ENCODE measurements at places on chromosomes 4 and X.
A peak's percentile ranks its signal among the peaks of the same experiment; 100 is the strongest.

- DNase-seq: no peak
Observed at GRCh38 chr4:6747294-6748051, 31.5 kb downstream of the BLOC1S4 start.

GRCh38 chrX:78314561-78314960, 12.8 kb downstream of the CYSLTR1 start:
- DNase-seq: no peak

DNA sequence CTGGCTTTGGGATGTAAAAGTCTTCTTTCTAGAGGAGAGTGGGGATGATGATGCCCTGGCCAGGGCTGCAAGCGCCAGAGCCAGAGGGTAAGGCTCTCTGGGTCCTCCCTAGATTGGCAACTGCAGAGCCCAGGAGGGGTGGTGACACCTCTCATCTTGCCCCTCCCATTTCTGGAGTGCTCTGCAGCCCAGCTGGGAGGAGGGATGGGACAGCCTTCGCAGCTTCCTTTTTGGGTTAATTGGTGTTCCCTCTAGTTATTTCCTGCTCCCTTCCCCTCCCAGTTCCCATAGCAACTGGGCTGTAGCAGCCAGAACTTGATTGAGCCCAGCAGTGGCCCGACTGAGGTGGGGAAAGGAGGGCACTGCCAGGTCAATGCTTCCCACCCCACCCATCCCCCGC, 19.2 kb downstream of the NALF2 start:
- DNase-seq: no peak

DNA sequence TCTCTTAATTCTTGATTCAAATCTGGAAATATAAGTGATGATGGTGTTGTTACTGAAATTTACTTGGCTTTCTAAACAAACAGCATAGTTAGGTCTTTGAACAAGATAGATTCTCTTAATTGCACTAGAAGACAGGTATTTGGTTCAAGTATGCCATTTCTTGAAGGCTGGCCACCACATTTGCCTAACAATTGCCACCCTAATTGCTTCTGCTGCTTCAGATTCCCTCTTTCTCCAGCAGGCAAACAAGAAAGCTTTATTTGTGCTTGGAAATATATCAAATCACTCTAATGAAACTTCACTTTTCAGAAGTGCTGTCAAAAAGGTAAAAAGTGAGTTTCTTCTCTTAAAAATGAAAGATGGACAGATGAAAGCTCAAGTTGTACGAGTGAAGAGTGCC, 418.6 kb downstream of the INPP4B start:
- DNase-seq: no peak

DNA sequence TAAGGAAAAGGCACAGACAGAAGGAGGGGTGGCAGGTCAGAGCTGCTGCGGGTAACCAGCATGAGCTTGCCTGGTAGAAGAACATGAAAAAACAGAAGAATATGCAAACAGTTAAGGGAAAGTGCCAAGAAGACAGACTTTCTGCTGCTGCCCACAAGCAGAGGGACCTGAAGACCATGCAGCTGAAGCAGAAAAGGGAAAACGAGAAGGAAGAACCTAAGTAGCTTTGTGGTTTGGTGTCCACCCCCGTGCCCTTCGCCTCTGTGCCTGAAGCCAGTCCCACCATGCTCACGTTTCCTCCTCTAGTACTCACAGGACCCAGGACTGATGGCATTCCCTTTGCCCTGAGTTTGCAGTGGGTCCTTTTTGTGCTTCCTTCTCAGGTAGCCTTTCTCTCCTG, 62.8 kb downstream of the UBA6 start:
- DNase-seq: no peak

DNA sequence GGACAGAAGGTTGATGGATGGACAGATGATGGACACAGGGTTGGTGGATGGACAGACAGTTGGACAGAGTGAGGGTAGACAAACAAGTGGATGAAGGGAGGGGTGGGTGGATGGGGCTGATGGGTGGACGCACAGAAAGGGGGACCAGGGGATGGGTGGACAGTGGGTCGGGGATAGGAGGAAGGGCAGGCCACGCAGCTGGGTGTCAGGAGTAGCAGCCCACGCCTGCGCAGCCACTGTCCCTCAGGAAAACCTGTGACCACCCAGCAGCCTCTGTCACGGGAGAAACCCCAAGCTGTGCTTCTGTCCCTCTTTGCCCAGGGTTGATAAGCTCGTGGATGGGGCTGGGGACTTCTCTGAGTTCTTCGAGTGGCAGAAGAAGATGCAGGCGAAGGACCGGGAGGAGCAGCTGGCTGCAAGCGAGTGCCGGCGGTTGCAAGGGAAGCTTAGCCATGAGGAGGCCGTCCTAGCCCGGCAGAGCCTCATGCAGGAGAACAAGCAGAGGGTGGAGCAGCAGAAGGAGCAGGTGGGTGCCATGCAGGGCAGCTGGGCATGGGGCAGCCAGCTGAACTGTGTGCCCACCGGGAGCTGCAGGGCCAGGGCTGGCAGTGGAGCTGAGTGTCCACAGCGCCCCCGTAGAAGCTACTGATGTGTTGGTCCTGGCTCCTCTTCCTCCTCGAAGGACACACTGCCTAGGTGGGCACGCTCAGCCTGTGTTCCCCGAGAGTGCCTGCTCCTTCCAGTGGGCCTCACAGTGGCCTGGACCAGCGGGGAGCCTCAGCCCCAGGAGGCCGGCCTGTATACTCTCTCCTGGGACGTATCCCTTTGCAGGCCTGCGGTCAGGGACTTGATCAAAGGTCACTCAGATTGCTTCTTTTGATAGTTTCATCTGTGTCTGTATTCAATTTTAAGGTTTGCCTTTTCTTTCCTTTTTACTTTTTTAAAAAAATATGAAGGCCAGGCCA, 16.8 kb upstream of the RNF4 start:
- DNase-seq: no peak

DNA sequence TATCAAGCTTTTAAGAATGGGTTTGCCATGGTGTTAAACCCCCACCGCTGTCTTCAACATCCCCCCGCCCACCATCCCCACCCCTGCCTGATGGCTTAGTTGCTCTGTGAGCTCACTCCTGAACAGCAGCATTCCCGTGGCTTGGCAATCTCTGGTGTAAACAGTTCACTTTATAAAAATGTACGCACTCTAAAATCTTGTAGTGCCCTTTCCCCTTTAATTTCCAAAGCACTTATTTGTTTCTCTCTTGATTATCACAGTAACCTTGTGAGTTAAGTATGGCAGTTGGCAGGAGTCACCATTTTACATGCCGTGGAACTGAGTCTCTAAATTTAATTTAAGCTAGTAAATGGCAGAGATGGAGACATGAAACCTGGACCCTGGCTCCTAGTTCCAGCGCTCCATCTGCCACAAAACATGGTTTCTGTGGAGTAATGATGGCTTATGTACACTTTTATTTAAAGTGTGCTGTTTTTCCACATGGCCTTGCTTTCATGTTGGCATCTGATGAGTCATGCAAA, 123.1 kb downstream of the AFF1 start:
- no peak for DNase-seq

DNA sequence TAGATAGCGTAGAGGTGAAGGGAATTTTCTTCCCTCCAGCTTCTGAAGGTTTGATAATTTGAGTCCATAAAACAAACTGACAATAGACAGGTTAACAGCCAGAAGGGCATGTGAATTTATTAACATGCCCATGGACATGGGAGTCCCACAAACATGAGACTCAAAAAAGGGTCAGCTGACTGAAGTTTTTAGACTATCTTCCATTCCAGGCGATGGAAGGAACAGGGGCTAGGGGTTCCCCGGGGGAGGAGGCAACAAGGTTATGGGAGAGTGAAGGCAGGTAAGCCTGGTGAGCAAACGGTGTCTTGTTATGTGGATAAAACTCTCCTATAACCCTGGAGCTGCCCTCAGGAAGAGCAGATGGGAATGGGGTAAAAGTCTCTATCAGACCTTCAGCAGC, 81.5 kb upstream of the SORBS2 start:
- no peak for DNase-seq

GRCh38 chrX:104668550-104668949, 102.6 kb downstream of the IL1RAPL2 start:
- no peak for DNase-seq

- DNase-seq: peak; percentile 19
Observed at GRCh38 chr4:185134307-185134869, 8.7 kb upstream of the SLC25A4 start.

GRCh38 chr4:139776235-139776634, 110.6 kb downstream of the MGST2 start:
- DNase-seq: no peak

DNA sequence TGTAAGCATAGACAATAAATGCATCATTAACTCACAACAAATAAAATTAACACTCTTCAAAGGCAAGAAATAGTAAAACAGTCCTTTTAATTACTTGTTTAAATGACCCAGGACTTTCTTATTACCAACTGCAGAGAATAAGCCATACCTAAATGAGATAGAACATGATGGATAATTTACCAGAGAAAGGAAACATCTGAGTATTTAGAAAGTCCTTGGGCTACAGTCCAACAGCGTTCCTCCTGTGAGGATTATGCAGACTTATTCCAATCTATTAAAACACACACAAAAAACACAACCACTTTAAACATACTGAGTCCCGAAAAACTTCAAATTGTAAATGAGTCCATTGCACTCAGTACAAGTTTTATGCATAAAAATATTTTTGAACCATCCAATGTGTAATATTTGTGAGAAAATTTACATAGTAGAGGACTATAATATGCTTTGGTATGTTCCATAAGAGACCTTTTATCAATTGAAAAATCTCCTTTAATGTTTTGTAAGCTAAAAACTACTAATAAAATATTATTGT, 129.2 kb downstream of the NR3C2 start:
- DNase-seq: no peak

DNA sequence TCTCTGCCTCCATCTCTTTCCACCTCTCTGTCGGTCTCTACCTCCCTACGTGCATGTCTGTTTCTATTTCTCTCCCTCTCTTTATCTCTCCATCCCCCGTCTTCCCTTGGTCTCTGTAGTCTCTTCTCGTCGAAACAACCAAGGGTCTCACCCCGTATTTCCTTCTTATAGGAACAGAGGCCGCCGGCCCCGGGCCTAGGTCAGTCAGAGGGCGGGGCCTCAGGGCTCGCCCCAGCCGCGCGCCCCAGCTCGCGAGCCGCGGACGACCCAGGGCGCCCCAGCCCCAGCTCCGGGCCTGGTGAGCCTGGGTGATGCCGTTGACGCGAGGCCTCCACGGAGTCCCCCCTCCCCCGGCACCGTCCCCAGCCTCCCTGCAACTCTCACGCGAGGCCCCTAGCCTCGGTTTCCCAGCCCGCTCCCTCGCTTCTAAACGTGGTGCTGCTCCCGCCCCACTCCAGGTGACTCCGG, 6.6 kb downstream of the TIMM17B start:
- DNase-seq: no peak

DNA sequence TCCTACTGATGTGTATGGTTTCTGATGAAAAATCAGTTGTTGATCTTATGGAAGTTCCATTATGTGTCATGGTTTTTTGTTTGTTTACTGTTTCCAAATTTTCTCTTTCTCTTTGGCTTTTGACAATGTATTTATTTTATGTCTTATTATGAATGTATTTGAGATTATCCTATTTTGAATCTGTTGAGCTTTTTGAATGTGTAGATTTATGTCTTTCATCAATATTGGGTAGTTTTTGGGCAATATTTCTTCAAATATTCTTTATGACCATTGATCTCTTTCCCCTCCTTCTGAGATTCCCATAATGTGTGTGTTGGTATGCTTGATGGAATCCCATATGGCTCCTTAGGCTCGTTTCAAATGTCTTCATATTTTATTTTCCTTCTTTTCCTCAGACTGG, 80.5 kb upstream of the FAM47C start:
- DNase-seq: no peak

- no peak for DNase-seq
Observed at GRCh38 chr4:150518559-150518958, 63.4 kb upstream of the MAB21L2 start.

- DNase-seq: peak; percentile 32
Observed at GRCh38 chr4:24965627-24966026, 52.8 kb upstream of the CCDC149 start.

- no peak for DNase-seq
Observed at GRCh38 chrX:78643096-78643495, 16.0 kb downstream of the RTL3 start.

DNA sequence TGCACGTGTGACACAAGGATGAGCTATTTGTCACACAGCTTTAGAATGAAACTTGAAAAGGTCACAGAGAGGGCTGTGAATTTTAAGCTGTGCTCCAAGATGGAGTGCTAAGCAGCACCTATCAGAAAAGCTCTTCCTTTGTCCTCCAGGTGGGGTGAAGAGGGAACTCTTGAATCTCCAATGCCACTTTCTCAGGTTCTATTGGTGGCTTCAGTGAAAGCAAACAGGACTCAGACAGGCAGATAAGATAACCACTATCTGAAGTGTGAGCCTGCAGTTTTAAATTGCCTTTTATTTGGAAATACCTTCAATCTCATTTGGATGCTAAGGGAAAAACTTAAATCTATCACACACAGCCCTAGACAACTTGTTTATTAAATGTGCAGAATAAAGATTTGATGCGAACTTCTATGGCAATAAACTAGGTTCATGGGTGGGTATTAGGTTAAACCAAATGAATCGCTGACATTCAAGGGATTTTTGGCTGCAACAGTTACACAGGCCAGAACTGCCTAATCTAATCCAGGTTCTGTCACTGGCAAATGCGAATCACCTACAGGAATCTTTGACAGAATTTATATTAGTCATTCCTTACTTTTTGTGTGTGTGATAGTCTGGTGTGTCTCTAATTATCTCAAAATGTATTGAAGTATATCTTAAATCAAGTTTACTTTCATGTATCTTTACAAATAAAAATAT, 13.6 kb upstream of the PDGFRA start:
- peak; percentile 61 for DNase-seq

- no peak for DNase-seq
Observed at GRCh38 chrX:39724544-39724943, 373.2 kb downstream of the BCOR start.

DNA sequence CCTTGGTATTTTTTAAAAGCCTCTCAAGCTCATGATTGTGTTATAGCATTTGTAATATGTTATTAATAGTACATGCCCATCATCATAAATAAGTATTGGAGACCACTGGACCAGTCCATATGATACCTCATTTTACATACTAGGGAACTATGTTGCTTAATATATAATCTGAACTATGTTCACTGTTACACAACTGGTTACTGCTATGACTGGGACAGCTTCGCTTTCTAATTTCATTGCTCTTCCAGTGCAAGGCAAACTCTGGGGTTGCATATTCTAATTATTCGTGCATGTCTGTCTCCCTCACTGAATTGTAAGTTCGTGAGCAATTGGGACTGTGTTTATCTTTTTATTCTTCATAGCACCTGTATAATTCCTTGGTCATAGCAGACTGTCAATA, 330.5 kb downstream of the RAPGEF2 start:
- no peak for DNase-seq

DNA sequence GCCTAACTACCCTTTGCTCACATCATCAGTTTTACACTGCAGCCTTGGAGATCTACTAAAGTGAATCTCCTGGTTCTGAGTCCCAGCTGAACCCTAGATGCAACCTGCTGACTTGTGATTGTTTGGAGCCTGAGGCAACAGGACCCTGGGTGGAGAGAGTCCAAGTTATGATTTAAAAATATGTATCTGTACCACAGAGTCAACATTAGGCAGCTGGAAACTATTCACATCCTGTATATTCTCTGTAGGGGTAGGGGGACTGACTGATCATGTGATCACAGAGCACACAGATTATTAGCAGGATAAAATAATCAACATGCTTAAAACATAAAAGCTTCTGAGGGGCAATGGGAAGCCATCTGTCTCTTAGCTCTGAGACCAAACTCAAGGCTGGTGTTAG, 52.1 kb downstream of the CT47B1 start:
- DNase-seq: no peak

- DNase-seq: no peak
Observed at GRCh38 chr4:138565576-138565975, 323.4 kb upstream of the SLC7A11 start.

GRCh38 chr4:38762560-38762959, 20.2 kb downstream of the TLR10 start:
- no peak for DNase-seq
